Astrocyte (in vitro differentiated cells and primary cell): ENCODE measurements at places on chromosomes 7 and 10. TPM values are rescaled to one million over a fixed set of nuclear protein-coding genes. Genes with fewer than 3 reads are reported as not detected.
A peak's percentile ranks its signal among the peaks of the same experiment; 100 is the strongest.

The PON1 gene
- total RNA-seq, result 0.99 and 1.00 TPM in 2 replicates

The GPC2 gene
- 6.5 and 7.6 TPM in 2 replicates for total RNA-seq

The HOXA7 gene
- not detected in 2 replicates for total RNA-seq

The CNPY1 gene
- not detected in 2 replicates for total RNA-seq

The NKX1-2 gene
- total RNA-seq, result 0.07 TPM in 1 of 2 replicates, not detected in the other

DNA sequence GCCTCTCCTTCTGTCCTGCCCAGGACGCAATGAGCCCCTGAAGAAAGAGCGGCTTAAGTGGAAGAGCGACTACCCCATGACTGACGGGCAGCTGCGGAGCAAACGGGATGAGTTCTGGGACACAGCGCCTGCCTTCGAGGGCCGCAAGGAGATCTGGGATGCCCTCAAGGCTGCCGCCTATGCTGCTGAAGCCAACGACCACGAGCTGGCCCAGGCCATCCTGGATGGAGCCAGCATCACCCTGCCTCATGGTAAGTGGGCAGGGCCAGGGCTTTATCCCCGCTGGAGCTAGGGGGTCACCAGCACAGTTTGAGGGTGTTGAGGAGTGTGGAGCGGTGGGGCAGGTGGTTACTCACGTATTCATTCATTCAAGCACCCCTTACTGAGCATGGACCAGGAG, 4.7 kb upstream of the ANKRD2 start:
- DNase-seq, result no peak
- no peaks in the 10 kb centered on the region for H3K27me3 ChIP-seq
- H3K4me1 ChIP-seq, result no peaks in the 10 kb centered on the region
- no peak overlapping the region for H3K27ac ChIP-seq
- no peak overlapping the region for H3K4me3 ChIP-seq
- peaks cover 6% of the 10 kb centered on the region for H3K36me3 ChIP-seq

DNA sequence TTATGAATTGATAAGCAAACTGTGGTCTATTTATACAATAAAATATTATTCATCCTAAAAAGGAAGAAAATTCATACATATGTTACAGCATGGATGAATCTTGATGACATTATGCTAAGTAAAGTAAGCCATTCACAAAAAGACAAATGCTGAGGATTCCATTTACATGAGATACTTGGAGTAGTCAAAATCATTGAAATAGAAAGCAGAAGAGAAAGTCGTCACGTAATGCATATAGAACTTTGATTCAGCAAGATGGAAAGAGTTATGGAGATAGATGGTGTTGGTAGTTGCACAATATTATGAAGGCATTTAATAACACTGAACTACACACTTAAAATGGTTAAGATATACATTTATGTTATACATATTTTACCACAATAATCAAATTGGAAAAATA, 309.7 kb upstream of the KLF6 start:
- H3K36me3 ChIP-seq, result no peaks in the 10 kb centered on the region
- no peaks in the 10 kb centered on the region for H3K4me1 ChIP-seq
- H3K27ac ChIP-seq, result no peak overlapping the region
- no peak for DNase-seq
- no peak overlapping the region for H3K4me3 ChIP-seq
- H3K27me3 ChIP-seq, result no peaks in the 10 kb centered on the region

DNA sequence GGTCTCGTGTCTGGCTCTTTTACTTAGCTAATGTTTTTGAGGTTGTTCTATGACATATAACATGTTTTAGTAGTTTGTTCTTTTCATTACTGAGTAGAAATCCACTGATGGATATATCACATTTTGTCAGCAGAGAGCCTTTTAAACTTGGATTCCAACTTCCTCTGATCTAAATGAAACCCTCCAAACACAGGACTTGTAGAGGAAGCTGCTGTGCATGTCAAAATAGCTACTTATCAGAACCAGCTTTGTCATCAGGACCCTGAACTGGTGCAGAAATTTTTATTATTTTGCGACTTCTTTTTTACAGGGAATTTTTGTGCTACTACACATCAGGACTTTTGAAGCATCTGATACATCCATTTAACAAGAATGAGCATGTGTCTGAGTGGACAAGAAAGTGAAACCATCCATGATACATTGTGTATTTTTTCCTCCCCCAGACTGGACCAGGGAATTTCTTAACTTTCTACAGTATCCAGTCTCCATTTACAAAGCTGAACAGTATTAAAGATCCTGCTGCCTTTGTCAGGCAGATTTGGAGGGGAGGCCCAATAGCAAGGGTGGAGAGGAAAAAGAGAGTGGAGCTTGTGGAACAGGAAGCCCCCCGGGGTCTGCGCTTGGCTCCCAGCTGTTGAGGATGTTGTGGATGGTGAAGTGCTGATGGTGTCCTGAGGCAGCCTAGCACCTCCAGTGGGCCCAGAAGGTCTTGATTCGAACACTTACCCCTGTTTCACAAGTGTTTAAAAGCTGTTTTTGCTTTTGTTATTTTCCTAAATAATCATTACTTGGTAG, 29.3 kb upstream of the MTPAP start:
- no peak for DNase-seq
- H3K27ac ChIP-seq, result no peak overlapping the region
- H3K36me3 ChIP-seq, result no peaks in the 10 kb centered on the region
- H3K27me3 ChIP-seq, result no peaks in the 10 kb centered on the region
- no peak overlapping the region for H3K4me3 ChIP-seq
- H3K4me1 ChIP-seq, result no peaks in the 10 kb centered on the region

- no peak overlapping the region for H3K4me3 ChIP-seq
- no peaks in the 10 kb centered on the region for H3K36me3 ChIP-seq
- H3K27me3 ChIP-seq, result no peaks in the 10 kb centered on the region
Observed at GRCh38 chr10:99809931-99810615, 27.6 kb downstream of the ABCC2 start.

- H3K36me3 ChIP-seq, result peaks cover 41% of the 10 kb centered on the region
- DNase-seq, result peak; percentile 52
- H3K27me3 ChIP-seq, result no peaks in the 10 kb centered on the region
- H3K27ac ChIP-seq, result no peak overlapping the region
- H3K4me3 ChIP-seq, result no peak overlapping the region
- H3K4me1 ChIP-seq, result peaks cover 7% of the 10 kb centered on the region
Observed at GRCh38 chr7:47285860-47286491, 295.9 kb downstream of the TNS3 start.

DNA sequence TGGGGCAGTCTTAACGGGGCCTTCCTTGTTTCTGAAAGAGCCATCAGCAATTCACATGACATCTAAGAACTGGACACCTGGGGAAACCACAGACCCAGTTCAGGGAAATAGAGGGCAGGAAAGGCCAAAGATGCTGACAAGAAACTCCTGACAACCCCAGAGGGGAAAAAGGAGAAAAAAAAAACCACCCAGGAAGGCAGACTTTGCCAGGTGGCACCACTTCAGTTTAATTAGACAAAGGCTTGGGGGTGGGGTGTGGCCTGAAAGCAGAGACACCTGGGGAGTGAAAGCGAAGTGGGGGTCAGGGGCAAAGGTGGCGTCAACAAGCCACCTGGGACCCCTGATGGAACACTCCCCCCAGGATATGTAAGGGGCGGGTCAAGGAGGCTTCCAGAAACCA, 53.6 kb downstream of the RAB11FIP2 start:
- no peak overlapping the region for H3K27ac ChIP-seq
- no peaks in the 10 kb centered on the region for H3K4me1 ChIP-seq

- H3K4me1 ChIP-seq, result no peaks in the 10 kb centered on the region
- peak; percentile 16 for DNase-seq
- no peaks in the 10 kb centered on the region for H3K36me3 ChIP-seq
Observed at GRCh38 chr10:14302035-14302434, 28.7 kb downstream of the FRMD4A start.

DNA sequence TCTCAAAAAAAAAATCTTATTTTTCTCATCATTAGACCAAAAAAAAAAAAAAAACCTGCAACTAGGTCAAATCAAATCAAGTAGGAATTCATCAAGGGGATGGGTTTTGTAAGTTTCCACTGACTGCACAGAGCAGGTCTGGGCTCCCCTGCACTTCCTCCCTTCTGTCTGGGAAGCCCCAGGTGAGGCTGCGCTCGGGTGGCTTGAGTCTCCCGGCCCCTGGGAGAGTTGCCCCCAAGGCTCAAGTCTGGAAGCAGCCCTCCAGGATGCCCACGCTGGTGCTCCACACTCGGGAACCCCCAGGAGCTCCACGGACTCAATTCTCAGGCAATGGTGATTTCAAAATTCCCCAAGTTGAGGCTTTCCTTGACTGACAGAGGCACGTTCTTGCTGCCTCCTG, 41.7 kb upstream of the RBM33 start:
- H3K27ac ChIP-seq, result no peak overlapping the region
- H3K4me3 ChIP-seq, result no peak overlapping the region
- DNase-seq, result no peak
- H3K4me1 ChIP-seq, result no peaks in the 10 kb centered on the region

DNA sequence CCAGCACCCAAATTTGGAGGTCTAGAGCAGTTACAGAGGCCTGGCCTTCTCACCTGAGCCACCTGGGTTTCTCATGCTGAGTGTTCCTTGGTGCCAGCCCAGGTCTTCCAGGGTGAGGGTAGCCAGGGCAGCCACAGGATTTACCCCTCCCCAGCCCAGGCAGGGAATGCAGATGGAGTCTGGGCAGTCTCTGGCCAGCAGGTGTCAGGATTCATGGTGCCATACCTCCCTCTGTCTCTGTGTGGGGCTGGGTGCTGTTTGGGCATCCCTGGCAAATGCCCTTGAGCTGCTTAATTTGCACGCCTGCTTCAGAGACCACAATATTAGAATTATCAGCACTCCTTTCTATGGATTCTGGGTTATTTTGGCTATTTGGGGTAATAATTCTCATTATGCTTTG, 246.7 kb downstream of the GFRA1 start:
- H3K36me3 ChIP-seq, result no peaks in the 10 kb centered on the region
- no peaks in the 10 kb centered on the region for H3K27me3 ChIP-seq
- no peak overlapping the region for H3K4me3 ChIP-seq
- no peaks in the 10 kb centered on the region for H3K4me1 ChIP-seq
- DNase-seq, result no peak
